NCI-H1436 treated with DMSO at 0.1 percent for 48 hours (cell line): ENCODE measurements at places on chromosomes 1 and 21.

DNA sequence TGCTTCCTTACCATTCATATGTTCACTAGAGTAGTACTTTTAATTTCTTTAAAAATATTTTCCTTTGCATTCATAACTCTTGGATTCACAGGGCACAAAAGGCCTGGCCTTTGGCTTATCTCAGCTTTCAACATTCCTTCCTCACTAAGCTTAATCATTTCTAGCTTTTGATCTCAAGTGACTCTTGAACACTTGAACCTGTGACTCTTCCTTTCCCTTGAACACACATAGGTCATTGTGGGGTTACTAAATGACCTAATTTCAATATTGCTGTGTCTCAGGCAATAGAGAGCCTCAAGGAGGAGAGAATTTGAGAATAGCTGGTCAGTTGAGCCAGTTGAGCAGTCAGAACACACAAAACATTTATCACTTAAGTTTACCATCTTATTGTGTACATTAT, 49.9 kb downstream of the COL11A1 start:
- no peak for DNase-seq

GRCh38 chr1:152968248-152968647, 2.2 kb upstream of the SPRR4 start:
- DNase-seq = no peak

DNA sequence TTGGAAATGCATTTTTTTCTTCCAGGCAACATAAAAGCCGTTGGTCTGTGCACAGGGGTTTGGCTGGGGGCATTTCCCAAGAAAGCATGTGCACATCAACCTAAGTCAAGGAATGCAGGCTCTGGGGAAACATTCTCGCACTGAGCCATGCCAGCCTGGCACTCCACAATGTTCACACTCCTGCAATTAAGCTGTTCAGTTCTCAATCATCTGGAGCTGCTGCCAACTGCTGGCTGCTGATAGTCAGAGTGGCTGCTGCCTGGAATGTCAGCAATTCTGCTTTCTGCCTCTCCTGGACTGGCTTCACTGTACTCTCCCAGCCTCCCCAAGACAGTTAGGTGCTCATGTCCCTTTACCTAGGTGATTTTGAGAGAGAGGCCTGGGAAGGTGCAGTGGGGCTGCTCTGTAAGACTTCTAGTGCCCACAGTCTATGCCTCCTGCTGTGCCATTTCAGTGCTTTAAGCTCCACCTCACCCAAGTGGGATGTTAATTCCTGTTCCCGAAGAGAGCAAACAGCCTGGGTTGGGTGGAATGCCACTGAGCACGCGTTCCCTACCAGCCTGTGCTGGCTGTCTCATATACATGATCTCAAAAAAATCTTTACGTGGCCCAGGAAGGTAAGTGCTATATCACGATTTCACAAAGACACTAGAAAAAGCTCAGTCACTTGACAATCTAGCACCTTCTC, 131.7 kb downstream of the BRINP2 start:
- no peak for DNase-seq

DNA sequence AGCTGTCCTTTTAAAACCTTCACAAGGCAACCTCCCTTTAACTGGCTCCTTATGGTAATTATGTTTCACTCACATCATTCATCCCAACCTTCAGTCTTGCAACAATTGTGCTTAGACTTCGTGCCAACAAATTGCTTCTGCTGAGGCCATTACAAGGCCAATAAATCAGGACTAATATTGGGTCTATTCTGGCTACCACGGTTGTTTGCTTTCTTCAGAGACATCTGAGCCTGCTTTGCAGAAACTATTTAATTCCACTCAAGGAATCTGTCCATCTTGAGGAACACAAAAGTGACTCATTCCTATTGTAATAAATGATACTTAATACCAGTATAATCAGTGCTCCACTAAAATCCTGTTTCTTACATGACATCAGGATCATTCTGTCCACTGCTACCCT, 2.6 kb upstream of the GSTM4 start:
- no peak for DNase-seq

DNA sequence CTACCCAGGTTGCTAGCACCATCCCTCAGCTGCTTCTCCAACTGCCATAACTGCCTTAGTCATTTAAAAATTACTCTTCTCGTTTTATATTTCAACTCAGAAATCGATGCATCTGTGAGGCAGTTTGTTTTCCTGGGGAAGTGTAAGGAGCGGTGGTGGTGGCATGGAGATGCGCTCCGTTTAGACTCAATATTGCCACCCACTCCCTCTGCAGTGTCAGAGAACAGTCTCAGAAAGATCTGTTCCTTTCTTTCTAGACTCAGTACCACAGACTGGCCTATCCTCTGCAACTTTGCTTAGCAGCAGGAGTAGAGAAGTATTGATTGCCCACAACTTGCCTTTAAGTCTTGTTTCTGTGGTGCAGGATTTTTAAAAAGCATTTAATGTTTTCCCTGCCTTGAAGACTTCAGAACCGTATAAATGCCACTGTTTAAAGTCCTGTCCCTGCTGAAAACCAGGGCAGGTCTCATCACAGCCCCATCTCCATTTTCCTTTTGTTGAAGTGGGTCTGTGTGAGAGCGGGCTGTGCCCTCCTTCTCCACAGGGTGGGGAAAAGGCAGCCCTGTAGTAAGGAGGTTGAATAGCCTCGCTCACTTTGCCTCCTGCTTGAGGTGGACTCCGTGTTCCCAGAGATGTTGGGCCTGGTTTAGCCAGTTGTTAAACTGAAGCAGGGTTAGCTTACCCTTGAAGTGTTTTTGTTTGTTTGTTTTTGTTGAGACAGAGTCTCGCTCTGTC, 105.2 kb downstream of the NFIA start:
- no peak for DNase-seq

DNA sequence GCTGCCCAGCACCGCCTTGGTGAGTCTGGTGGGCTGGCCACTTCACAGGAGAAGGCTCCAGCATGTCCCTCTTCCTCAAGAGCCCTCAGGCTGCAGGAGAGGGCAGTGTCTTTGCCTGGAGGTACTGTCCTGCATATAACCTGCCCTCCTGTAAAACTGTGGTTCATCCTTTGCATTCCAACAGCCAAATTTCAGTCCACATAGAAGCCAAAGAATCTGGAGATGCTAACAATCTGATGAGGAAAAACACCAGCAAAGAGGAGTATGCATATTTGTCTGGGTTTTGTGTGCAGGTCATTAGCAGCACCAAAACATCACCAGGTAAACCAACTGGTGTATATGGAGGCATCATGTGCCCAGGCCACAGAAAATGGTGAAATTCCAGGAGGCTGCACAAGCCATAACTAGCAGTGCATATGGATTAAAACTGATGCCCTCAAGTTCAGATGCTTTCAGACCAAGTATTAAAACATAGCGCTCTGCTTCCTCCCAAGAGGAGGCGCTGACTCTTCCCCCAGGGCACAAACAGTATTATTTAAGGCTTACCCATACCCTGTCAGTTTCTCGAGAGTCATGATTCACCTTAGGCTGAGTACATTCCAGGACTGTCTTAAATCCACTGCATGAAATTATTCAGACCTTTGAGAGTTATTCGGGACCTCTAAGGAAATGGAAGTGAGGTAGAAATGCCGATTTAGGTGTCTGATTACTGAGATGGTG, 150.5 kb upstream of the COA6 start:
- DNase-seq = no peak

DNA sequence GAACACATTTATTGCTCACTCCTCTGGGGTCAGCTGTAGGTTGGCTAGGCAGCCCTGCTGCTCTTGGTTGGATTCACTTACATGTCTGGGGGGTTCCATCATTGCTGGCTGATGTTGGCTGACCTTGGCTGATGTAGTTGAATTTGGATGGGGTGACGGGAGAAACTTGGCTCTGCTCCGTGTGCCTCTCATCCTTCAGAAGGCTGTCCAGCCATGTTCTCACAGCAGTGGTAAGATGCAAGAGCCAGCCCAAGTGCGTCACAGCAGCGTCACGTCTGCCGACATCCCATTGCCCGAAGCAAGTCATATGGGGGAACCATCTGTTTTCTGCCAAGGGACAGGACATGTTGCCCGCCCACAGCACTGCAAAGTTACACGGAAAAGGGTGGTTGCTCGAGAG, 613.5 kb downstream of the MATN1 start:
- no peak for DNase-seq

DNA sequence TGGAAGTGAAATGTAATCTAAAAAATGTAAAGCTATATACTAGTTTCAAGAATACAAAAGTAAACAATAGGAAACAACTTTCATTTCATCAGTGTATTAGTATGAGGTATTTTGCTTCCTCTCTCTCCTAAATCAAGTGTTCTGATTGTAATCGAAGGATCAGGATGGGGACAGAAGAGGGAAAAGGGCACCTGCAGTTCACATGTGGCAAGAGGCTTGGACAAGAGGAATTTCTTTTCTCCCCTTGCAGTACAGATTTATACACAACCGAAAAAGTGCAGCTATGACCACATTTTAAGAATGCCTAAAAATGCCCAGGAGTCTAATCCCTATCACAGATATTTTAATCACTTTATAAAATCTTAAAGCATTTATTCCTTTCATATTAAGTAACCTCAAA, 63.7 kb downstream of the NRIP1 start:
- DNase-seq = no peak
